ENCODE measurements at places on chromosomes 4 and X. TPM values are rescaled to one million over a fixed set of nuclear protein-coding genes. Genes with fewer than 3 reads are reported as not detected.

ODAPH gene
- 0.25 TPM for polyA plus RNA-seq

GRCh38 chrX:120692319-120692718, 62.5 kb upstream of the C1GALT1C1 start:
- DNase-seq, result no peak

GRCh38 chr4:184891816-184892397, 66.1 kb upstream of the ACSL1 start:
- no peak for DNase-seq

HSFX1 gene
- polyA plus RNA-seq, result 2.6 TPM

DNA sequence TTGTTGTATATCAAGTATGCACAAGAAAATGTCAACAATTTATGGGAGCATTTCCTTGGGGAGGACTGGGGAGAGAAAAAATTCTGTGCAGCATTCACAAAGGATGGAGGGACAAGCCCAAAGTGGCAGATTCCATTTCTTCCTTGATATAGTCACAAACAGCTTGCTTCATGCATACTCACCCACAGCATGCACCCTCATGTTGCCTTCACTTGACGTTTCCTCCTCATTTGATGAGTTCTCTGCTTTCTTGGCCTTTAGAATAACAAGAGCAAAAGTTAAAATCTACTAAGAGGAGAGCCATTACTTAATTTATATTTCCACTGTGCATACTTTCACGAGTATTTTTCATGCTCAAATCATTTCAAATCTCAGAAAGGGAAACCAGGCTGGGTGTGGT, 37.7 kb downstream of the SPARCL1 start:
- DNase-seq, result no peak

DNA sequence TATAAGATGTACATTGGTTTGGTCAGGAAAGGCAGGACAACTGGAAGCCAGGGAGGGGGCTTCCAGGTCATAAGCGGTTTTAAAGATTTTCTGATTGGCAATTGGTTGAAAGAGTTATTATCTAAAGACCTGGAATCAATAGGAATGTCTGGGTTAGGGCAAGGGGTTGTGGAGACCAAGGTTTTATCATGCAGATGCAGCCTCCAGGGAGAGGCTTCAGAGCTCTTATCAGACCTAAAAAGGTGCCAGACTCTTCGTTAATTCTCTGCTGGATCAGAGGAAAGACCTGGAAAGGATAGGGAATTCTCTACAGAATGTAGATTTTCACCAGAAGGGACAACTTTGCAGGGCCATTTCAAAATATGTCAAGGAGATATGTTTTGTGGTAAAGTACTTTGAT, 62.8 kb downstream of the BEX3 start:
- DNase-seq, result no peak

TAF1 gene
- polyA plus RNA-seq, result 25.0 TPM

- no peak for DNase-seq
Measured at GRCh38 chrX:101999644-102000539, 68.1 kb upstream of the ZMAT1 start.

DNA sequence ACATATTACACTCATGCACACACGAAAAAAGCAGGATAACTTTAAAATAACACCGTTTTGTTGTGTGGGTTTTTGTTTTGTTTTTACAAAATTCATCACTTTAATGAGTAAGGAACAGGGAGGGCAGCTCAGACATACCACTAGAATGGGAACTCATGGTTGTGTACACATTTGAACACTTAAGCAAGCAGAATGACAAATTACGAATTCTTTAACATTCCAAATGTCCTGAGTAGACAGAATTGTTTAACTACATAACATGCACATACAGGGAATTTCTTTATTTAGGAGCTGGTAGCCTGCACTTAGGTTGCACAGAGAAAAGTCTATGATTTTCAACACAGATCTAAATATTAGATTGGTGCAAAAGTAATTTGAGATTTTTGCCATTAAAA, 96.4 kb downstream of the ATP8A1 start:
- DNase-seq, result no peak

GRCh38 chrX:127112726-127113125, 293.2 kb downstream of the PRR32 start:
- DNase-seq, result no peak

- no peak for DNase-seq
Measured at GRCh38 chr4:74097116-74097515, 1.9 kb downstream of the CXCL2 start.

GRCh38 chr4:52576961-52577623, 82.0 kb downstream of the USP46 start:
- DNase-seq, result no peak

FSTL5 gene
- polyA plus RNA-seq, result 2.6 TPM

UGT2B10 gene
- polyA plus RNA-seq, result not detected

DNA sequence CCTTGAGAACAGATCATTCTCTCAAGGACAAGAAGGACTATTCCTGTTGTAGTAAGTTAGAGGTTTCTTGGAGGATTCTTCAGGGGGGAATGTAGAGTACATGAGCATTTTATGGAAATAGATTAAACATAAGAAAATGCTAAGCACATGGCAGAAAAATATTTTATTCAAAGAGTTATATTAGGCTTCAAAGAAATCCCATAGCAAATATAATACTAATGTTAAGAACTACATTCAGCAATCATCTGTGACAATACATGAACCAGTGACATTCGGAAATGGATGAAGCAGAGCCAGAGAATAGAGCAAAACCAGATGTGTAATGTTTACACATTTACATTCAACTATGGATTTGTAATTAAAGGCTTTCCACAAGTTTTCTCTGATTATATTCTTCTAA, 288.6 kb downstream of the NAF1 start:
- DNase-seq, result no peak

DNA sequence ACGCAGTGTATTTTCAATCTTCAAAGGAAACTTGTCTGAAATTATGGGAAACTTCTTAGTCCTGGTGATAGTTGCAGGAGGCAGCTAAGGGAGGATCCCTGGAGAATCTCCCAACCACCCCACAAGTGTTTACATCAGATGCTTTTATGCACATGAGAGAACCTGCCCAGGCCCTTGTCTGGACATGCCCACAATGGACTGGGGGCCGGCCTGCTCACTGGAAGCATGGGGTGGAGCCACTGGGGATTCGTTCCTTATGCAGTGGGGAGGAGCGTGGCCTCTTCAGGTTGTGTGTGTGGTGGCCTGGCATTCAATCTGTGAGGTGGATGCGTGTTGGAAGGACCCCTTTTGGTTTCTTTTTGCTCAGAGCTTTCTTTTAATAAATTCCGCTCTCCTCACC, 398.7 kb upstream of the PPP1R2C start:
- DNase-seq, result no peak

GIMD1 gene
- polyA plus RNA-seq, result 0.09 TPM

ESX1 gene
- polyA plus RNA-seq, result not detected

PRRG3 gene
- 28.6 TPM for polyA plus RNA-seq

GRCh38 chr4:41024556-41025491, 189.5 kb downstream of the APBB2 start:
- DNase-seq, result no peak

- DNase-seq, result no peak
Measured at GRCh38 chr4:88297725-88298454, 13.5 kb upstream of the PPM1K start.

PLXNB3 gene
- polyA plus RNA-seq, result 2.3 TPM

SLC7A11 gene
- polyA plus RNA-seq, result 0.53 TPM

- no peak for DNase-seq
Measured at GRCh38 chr4:74618659-74619058, 173.7 kb downstream of the AREG start.

DNA sequence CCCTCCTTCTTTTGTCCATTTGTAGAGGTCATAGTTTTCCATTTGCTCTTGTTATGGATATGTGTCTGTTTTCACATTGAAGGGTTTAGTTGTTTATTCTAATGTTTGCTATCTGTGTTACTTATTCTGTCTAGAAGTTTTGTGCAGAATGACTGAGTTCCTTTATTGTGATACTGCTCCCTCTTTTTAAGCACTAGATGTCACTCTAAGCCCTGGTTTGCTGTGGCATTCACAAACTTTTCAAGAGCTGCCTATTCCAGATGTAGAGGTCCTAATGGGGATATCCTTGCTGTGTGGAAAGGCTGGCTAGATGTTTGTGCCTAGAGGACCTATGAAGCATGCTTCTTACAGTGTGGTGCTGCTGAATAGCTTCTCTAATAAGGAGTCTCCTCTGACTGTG, 338.6 kb downstream of the SPIN4 start:
- no peak for DNase-seq

G6PD gene
- polyA plus RNA-seq, result 11.1 TPM

- no peak for DNase-seq
Measured at GRCh38 chr4:120816296-120816965, 106.1 kb downstream of the PRDM5 start.
